Tibial nerve (tissue), 4 donors: ENCODE measurements at places on chromosomes 6 and 20. TPM values are rescaled to one million over a fixed set of nuclear protein-coding genes. Genes with fewer than 3 reads are reported as not detected.

DNA sequence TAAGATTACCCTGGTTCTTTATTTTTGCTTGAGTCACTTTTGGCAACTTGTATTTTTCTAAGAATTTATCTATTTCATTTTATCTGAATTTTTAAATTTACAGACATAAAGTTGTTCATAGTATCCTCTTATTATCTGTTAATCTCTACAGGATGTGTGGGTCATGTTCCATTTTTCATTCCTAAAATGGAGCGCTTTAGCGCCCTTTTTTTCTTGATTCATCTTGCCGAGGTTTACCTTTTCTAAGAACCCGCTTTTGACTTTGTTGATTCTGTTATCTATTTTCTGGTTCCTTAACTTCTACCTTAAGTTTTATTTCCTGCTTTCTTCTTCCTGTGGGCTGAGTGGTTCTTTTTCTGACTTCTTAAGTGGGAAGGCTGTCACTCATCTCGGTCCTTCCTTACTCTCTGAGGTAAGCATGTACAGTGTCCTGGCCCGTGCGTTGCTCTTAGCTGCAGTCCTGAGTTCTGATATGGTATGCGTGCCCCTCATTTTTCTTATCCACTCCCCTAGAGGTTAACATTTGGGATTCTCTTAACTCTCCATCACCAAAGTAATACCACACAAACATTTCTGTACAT is 399.8 kb downstream of the CDC5L start:
- no peaks in the 10 kb centered on the region for H3K27me3 ChIP-seq
- no peak overlapping the region for H3K4me3 ChIP-seq
- no peaks in the 10 kb centered on the region for H3K36me3 ChIP-seq
- H3K4me1 ChIP-seq: no peaks in the 10 kb centered on the region
- no peak for DNase-seq
- no peak overlapping the region for H3K27ac ChIP-seq

The SMIM29 gene
- 51.9 TPM for total RNA-seq

DNA sequence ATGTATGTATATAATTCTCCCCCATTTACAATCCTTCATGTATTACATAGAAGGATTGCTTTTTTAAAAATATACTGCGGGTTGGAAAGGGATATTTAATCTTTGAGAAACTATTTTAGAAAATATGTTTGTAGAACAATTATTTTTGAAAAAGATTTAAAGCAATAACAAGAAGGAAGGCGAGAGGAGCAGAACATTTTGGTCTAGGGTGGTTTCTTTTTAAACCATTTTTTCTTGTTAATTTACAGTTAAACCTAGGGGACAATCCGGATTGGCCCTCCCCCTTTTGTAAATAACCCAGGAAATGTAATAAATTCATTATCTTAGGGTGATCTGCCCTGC is 3.6 kb downstream of the FOXC1 start:
- H3K4me1 ChIP-seq: peaks cover 45% of the 10 kb centered on the region
- H3K27me3 ChIP-seq: no peaks in the 10 kb centered on the region
- peak overlapping the region; percentile 81 for H3K4me3 ChIP-seq
- H3K27ac ChIP-seq: peak overlapping the region; percentile 89
- no peak for DNase-seq
- no peaks in the 10 kb centered on the region for H3K36me3 ChIP-seq

The CTAGE9 gene
- not detected for total RNA-seq

The BNIP5 gene
- not detected for total RNA-seq

DNA sequence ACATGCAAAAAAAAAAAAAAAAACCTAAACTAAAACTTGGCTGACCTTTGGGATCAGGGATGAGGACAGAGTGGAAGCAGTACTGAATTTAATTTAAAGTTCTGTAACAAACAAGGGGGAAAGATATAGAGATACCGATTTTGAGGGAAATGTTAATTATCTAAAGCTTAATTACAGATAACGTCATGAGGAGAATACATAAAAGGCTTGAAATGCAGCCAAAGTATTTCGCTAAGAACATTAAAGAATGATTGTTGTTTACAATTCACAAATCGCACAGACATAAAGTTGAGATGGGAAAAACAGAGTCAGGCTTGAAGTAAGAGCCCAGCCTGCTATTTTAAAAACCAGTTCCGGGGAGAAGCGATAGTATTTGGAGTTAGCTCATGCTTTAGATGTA is 208.0 kb upstream of the SASH1 start:
- no peak for DNase-seq
- H3K36me3 ChIP-seq: no peaks in the 10 kb centered on the region
- no peak overlapping the region for H3K27ac ChIP-seq
- H3K4me1 ChIP-seq: no peaks in the 10 kb centered on the region
- H3K27me3 ChIP-seq: no peaks in the 10 kb centered on the region

- H3K27me3 ChIP-seq: no peaks in the 10 kb centered on the region
- no peaks in the 10 kb centered on the region for H3K4me1 ChIP-seq
- H3K36me3 ChIP-seq: no peaks in the 10 kb centered on the region
- no peak overlapping the region for H3K4me3 ChIP-seq
- no peak for DNase-seq
These were observed 35.2 kb downstream of the SLC22A1 start for GRCh38 chr6:160156842-160157241.

- H3K4me1 ChIP-seq: no peaks in the 10 kb centered on the region
- no peaks in the 10 kb centered on the region for H3K27me3 ChIP-seq
These were observed 79.6 kb downstream of the CDK19 start for GRCh38 chr6:110735666-110736065.

The HFE gene
- 5.9 TPM for total RNA-seq

The SLC22A2 gene
- total RNA-seq: not detected

DNA sequence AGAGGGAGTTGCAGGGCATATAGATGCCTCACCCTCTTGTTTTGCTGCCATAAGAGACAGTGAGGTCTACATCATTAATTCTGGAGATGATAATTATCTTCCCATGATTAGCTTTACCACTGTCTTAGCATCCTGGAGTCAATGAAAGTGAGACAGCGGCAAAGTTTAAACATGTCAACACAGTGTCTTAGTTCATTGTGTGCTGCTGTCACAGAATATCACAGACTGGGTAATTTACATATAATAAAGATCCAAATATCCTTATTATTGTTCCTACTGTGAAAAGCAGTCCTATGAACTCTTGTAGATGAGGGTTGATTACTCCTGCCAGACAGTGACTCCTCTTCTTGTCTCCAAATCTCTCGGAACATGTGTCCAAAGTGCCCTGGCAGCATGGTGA is 658.6 kb upstream of the ADGRB3 start:
- H3K27me3 ChIP-seq: no peaks in the 10 kb centered on the region
- H3K27ac ChIP-seq: no peak overlapping the region
- no peaks in the 10 kb centered on the region for H3K36me3 ChIP-seq
- DNase-seq: no peak

GRCh38 chr20:50122763-50123162 is 9.8 kb upstream of the UBE2V1 start:
- H3K36me3 ChIP-seq: no peaks in the 10 kb centered on the region
- no peak overlapping the region for H3K4me3 ChIP-seq
- no peaks in the 10 kb centered on the region for H3K4me1 ChIP-seq
- no peak overlapping the region for H3K27ac ChIP-seq

- H3K4me1 ChIP-seq: no peaks in the 10 kb centered on the region
- H3K4me3 ChIP-seq: no peak overlapping the region
- peaks cover 55% of the 10 kb centered on the region for H3K27me3 ChIP-seq
- no peaks in the 10 kb centered on the region for H3K36me3 ChIP-seq
- DNase-seq: no peak
These were observed 14.3 kb downstream of the POU3F2 start for GRCh38 chr6:98848539-98849242.

DNA sequence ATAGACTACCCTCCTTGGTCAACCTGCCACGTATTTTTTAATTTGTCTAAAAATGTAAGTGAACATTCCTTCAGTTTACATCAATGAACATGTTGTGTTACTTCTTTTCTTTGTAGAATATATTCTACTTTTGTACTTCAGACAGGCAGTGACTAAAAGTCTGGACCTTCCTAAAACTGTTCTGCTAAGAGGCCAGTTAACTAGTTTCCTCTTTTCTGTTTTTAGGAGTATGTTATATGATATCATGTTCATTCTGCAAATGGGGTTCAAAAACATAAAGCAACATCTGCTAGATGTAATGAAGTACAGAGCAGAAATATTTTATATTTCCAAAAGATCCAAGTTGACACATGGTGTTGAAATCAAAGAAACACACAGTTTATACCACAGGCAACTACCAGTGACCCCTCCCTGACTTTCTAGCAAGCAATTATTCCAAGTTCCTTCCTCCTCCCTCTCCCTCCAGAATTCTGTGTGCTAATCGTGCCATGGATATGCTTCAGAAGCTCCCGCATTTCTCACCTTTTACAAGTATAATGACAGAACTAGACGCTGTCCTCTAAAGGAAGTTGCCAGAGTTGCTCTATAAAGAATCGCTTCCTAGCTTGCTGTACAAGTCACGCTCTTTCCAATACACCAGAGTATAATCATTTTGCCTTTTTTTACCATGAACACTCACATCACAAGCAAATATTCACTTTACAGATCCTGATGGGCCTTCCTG is 64.7 kb downstream of the ARHGAP18 start:
- no peaks in the 10 kb centered on the region for H3K36me3 ChIP-seq
- H3K4me3 ChIP-seq: no peak overlapping the region
- no peaks in the 10 kb centered on the region for H3K4me1 ChIP-seq
- no peak for DNase-seq
- H3K27ac ChIP-seq: no peak overlapping the region

DNA sequence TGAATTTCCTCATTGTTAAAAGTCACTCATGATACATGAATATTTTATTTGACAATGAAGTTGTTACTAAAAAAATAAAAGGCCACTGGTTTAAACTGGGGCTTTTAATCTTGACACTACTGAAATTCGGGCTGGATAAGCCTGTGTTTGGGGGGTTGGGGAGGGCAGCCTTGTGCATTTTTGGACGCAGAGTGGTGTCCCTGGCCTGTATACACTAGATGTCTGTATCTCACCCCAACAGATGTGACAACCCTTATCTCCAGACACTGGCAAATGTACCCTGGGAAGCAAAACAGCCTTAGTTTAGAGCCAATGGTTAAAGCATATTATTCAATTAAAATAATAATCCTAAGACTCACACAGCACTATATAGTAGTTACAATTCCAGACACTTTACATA is 24.8 kb downstream of the MAN1A1 start:
- H3K4me3 ChIP-seq: no peak overlapping the region
- no peaks in the 10 kb centered on the region for H3K36me3 ChIP-seq
- DNase-seq: no peak
- no peak overlapping the region for H3K27ac ChIP-seq

The ALDH8A1 gene
- total RNA-seq: 4.2 TPM

The PSORS1C2 gene
- not detected for total RNA-seq

- H3K36me3 ChIP-seq: no peaks in the 10 kb centered on the region
- H3K4me1 ChIP-seq: peaks cover 4% of the 10 kb centered on the region
- no peak overlapping the region for H3K27ac ChIP-seq
- no peak for DNase-seq
- no peak overlapping the region for H3K4me3 ChIP-seq
These were observed 204.8 kb downstream of the TPBG start for GRCh38 chr6:82568290-82568993.

GRCh38 chr20:44176833-44177534 is 10.0 kb downstream of the JPH2 start:
- no peak overlapping the region for H3K4me3 ChIP-seq
- no peak for DNase-seq
- H3K27me3 ChIP-seq: peaks cover 8% of the 10 kb centered on the region
- no peaks in the 10 kb centered on the region for H3K4me1 ChIP-seq
- no peak overlapping the region for H3K27ac ChIP-seq
- H3K36me3 ChIP-seq: no peaks in the 10 kb centered on the region

DNA sequence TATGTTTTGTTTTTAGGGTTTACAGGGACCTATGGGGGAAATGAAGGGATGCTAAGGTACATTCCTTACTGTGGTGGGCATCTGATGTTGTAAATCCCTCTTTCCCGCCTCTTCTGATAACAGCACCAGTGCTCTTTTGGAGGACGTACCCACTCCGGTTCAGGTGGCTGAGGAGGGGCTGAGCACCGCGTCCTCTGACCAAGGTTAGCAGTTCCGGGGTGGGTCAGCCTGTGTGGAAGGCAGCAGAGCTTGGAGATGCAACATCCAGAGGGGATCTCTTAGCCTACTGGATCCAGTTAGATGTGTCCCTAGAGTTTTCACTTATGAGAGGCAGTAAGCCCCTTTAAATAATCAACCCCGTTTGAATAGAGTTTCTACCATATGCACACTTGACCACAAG is 135.3 kb upstream of the KCNG1 start:
- no peak overlapping the region for H3K4me3 ChIP-seq
- no peaks in the 10 kb centered on the region for H3K36me3 ChIP-seq
- H3K4me1 ChIP-seq: no peaks in the 10 kb centered on the region
- DNase-seq: no peak
- H3K27ac ChIP-seq: no peak overlapping the region
- peaks cover 2% of the 10 kb centered on the region for H3K27me3 ChIP-seq

The SLCO4A1 gene
- 51.9 TPM for total RNA-seq

DNA sequence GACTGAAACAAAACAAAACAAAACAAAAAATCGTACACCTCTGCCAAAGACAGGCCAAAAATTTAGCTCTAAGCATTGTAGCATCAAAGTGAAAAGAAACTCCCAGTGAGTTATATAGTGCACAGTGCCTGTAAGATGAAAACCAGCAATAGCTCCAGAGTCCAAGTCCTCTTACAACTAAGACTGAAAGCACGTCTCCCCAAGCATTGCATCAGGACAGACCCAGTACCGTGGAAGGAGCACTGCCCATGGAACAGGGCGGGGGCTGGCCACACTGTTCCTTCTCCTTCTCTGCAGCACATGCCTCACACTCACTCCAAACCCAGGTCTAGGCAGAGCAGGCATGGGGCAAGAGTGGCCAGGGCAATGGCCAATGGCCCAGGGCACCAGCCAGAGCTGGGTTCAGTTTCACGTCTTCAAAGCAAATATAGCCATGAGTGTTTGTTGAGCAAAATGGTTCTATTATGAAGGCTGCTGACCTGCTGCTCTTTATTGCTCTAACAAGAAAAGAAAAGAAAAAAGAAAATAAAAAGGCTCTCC is 72.2 kb upstream of the PBOV1 start:
- no peak overlapping the region for H3K27ac ChIP-seq
- H3K4me3 ChIP-seq: no peak overlapping the region
- no peaks in the 10 kb centered on the region for H3K36me3 ChIP-seq
- no peaks in the 10 kb centered on the region for H3K4me1 ChIP-seq

DNA sequence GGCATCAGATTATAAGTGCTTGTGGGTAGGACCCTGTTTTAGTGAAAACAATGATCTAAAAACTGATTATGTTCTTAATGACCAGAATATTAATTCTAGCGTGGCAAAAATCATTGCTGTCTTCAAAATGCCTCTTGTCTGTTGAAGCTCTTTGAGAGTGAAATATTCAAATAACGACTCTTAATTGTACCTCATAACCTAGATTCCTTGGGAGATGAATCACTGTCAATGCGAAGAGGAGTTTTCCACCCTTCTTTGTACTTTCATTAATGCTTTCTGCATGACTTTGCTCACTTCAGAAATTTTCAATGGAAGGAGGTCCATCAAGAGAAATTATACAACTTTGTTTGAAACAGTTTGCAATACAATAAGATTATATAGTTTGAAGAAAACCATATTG is 71.5 kb downstream of the CRYBG1 start:
- no peak for DNase-seq
- H3K4me1 ChIP-seq: no peaks in the 10 kb centered on the region
- H3K27me3 ChIP-seq: no peaks in the 10 kb centered on the region
- H3K36me3 ChIP-seq: no peaks in the 10 kb centered on the region

GRCh38 chr6:145073811-145074210 is 661.5 kb downstream of the EPM2A start:
- no peak overlapping the region for H3K27ac ChIP-seq
- H3K4me3 ChIP-seq: no peak overlapping the region
- no peak for DNase-seq
- H3K27me3 ChIP-seq: no peaks in the 10 kb centered on the region
